Endodermal cell (in vitro differentiated cells): ENCODE measurements at places on chromosomes 3 and 15.
A peak's percentile ranks its signal among the peaks of the same experiment; 100 is the strongest.

- peak; percentile 27 for DNase-seq
Observed at GRCh38 chr3:128309026-128309425, 155.7 kb downstream of the EEFSEC start.

DNA sequence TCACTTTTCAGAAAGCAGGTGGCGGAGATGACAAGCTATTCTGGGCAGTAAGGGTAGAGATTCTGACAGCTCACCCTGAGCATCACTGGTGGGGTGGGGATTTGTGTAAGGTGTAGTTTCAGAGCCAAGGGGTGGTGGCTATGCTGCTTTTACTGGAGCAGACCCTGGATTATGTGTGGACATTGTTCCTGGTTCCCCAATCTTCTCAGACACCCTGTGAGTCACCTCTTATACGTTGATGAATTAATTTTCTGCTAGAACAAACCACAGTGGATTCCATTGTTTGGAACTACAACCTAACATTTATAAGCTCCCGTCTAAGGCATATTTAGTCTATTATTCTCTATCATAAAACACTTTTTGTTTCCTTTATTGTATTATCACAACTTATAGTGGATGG, 169.5 kb upstream of the COL8A1 start:
- no peak for DNase-seq

- DNase-seq: no peak
Observed at GRCh38 chr15:95559875-95560394, 770.6 kb upstream of the NR2F2 start.

DNA sequence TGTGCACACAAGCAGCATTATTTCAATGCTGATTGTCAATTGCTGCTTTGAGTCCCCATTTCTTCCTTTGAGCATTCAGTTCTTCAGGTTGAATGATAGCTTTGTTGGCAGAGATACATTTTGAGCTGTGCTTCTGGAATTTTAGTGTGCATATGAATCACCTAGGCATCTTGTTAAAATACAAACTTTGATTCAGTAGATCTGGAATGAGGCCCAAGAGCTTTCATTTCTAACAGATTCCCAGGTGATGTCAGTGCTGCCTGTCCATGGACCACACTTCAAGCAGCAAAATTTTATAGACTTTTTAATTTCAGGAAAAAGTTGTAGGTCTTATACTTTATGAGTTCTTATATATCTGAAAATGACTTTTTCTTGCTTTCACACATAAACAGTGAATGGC, 131.1 kb downstream of the ADAMTSL3 start:
- no peak for DNase-seq

DNA sequence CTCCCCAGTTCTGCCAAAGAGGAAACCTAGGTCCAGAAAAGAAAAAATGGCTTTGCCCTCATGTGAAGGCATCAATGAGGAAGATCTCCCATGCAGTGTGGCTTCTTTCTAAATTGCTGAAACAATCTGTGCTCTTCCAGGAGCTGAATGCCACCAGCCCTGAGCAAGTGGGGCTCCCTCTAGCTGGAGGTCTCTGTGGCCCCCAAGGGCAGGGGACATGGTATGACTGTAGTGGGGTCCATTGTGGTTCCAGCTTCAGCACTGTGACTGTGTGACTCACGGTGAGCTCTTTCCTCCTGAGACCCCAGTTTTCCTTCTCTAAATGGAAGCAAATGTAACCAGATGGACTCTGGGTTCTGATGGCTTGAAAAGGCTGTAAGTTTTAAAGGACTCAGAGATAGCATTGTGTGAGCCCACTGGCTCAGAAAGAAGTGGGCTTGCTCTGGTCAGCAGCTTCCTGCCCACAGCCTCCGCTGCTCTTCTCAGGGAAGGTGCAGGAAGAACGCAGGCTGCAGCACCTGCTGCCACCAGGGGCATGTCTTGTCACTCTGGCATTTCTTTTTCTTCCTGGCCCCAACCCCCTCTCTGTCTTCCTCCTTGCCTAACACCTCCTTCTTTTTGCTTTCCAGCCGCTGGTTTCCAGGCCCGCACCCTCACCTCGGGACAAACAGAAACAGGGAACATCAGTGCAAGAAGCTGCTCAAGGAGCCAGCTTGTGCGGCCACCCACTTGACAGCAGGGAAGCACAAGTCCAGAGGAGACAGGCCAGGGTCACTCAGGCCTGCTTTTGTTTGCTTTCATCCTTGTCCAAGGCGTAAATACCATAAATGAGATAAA, 5.8 kb upstream of the CXCR6 start:
- DNase-seq: peak; percentile 58

DNA sequence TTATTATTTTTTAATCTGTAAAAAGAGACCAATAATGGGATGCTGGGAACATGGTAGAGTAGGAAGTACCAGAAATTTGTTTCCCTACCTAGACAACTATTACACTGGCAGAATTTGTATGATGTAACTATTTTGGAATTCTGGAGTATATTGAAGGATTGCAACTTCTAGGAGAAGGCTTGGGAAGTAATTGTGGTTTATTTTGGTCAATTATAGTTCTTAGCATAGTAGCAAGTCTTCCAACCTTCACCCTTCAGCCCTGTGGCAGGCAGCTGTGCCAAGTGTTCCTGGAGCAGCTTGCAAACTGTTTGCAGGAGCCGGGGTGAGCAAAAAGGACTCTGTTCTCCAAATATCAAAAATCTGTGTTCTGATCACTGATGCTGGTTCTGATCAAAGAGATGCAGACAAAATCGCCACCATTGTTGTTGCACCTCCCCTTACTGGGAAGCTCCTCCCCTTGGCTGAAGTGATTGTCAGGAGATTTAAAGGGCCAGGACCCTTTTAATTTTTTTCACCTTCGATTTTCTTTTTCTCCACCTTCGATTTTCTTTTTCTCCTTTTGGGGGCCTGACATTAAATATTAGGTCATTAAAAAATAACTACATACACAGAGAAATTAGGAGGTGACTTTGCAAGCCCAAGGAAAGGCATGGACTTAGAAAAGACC, 363.3 kb downstream of the SLC9A9 start:
- DNase-seq: peak; percentile 44
